ENCODE measurements at places on chromosomes 12 and 14. TPM values are rescaled to one million over a fixed set of nuclear protein-coding genes. Genes with fewer than 3 reads are reported as not detected.

- DNase-seq, result peak; percentile 14
These were observed 32.9 kb upstream of the ADGRD1 start for GRCh38 chr12:130920723-130921381.

GRCh38 chr12:68803948-68804656 lies 3.9 kb upstream of the MDM2 start:
- DNase-seq, result no peak

GRCh38 chr12:112879191-112879705 lies 27.5 kb upstream of the OAS1 start:
- no peak for DNase-seq

DNA sequence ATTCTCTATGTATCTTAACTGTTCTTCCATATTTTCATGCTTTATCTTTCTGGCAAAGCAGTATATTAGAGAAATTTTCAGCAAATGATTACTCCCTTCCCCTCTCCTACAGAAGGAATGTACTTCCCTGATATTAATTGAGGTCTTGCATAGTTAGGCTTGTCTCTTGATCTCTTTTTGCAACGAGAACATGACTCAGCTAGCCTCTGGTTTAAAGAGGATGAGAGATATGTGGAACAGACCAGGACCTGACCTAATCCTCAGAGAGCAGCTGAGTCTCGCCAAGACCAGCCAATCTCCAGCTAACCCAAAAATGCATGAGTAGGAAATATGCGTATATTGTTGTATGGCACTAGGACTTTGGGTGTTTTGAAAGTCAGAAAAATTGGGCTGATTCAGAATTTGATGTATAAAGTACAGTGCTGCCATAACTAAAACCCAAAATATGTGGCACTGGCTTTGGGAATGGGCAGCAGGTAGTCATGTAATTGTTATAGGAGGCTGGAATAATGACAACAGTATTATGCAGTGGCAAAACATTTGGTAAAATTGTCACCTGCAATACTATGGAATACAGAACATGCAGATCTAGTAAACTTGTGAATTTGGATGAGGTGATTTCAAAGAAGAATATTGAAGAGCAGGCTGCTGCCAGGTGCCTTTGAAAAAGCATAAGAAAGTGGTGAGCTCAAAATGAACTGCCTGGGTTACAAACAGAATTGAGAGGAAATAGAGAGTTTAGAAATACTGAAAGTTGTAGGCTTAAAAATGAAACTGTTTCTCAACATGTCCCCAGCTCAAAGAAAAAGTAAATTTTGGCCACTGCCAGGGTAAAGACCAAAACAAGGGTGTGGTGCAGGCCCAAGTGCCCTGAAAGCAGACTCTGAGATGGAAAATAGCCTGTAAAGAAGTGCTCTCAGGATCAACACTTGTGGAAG lies 9.3 kb upstream of the USP15 start:
- no peak for DNase-seq

DNA sequence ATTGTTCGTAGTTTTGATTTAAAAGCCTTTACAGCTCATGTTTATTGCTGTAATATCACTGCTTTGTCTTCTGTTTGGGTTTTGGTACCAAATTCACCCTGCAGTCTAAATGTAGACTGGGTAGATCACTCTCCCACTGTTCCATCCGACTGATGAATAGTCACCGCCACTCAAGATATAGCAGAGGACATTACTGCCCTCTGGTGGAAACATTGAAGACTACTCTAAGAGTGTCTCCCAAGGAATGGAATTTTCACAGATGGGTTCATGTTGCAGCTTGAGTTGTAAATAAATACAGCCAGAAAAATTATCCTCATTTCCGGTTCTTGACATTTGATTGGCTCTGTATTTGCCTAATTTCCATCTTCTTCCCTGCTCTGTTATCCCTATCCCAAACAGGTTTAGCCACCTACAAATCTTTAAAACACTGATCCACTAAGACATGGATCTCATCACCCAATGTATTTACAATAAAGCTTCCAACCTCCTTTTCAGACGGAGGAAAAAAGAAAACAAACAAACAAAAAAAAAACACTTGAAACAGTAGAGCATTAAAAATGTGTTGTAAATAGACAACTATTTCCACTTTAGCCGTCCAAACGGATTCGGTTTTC lies 198.3 kb upstream of the CPNE8 start:
- DNase-seq, result no peak

- no peak for DNase-seq
These were observed 6.4 kb upstream of the ZNF385A start for GRCh38 chr12:54390668-54391551.

DNA sequence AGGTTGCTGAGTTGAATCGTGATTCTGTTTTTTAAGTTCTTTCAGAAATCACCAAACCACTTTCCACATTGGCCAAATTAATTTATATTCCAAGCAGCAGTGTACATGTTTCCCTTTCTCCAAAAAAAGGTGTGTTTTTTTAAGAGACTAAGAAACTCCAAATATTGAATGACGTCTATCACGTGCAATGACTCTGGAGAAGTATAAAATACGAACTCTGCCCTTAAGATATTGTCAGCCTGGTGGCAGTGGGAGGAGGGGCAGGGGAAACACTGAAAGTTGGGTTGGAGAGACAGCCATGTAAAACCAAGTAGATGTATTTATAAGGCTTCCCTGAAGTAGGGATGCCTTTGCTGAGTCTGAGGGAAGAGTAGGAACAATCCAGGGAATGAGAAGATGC lies 50.1 kb upstream of the DHRS4 start:
- no peak for DNase-seq

GRCh38 chr12:122834921-122835749 lies at the start of gene HIP1R:
Gene HIP1R (plus strand): TSS chr12:122835457. CDS start chr12:122835551, 94 bp downstream.
- DNase-seq, result no peak

DNA sequence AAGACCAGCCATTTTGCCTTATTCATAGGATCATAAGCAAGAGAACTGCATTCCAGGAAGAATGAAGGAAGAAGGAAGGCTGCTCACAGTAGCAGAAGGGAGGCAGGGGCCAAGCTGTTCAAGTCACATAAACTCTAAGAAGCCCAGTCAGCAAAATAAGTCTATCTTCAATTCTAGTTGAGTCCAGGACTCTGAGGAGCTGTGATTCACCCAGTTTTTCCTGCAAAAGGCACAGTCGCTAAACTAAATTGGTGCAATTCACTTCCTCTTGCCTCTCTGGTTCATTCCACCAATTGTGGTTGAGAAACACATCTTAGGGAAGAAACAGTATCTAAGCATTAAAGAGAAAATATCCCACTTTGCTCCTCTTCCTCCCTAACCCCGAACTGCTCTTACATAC lies 9.8 kb downstream of the ZNF641 start:
- DNase-seq, result no peak

DNA sequence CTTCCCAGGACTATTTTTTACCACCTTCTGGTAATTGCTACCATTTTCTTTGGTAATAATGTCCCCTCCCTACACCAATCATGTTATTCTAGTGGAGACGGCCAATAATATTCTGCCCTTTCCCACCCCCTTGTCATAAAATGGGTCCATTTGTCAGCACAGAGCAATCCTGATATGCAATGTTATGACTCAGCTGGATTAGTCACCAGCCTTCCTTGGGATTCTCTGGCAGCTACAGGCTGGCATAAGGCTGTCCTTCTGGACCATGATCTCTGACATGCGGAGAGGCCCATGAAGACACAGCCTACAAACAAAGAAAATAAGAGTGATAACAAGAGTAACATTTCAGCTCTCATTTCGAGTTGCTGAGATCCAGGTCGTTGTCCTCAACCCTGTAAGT lies 222.0 kb upstream of the CPNE8 start:
- no peak for DNase-seq

DNA sequence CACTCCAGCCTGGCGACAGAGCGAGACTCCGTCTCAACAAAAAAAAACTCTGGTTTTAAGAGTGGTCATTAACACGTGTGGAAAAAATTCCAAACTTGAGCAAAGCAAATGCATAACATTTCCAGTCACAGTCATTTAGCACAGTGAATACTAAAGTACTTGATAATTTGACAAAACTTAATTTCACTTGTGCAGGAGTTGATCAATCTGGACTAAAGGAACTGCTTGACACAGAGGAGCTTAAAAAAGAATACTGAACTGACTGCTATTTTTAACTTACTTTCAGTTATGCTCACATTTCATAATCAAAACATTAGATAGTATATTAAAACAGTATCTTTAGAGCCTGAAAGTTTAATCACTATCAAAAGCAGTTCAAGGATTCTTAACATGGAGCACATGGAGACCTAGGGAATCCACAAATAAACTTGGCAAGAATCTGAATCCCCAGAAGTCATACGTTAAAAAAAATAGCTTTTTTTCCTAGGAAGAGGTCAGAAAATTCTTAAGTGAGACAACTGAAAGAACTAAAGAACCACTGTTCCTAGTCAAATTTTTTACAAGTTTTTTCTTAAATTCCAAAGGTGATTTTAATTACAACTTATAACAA lies 7.4 kb downstream of the UBE2N start:
- no peak for DNase-seq

GRCh38 chr12:44000309-44000952 lies 164.6 kb downstream of the TMEM117 start:
- DNase-seq, result no peak

DNA sequence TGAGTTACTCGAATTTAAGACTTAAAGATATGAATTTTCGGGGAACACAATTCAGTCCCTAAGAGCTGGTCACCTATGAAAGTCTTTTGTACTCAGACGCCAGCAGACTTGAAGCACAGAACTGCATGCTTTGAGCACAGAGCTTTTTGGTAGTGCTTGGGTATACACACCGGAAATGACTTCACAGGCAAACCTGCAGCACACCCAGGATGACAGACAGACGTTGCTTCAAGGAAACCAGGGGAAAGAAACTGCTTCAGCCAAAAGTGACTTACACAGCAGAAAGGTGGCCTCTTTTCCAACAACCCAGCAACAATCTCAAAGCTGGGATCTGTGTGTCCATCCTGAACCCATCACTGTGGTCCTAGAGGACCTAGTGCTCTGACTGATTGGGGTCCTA lies 975.1 kb downstream of the AACS start:
- DNase-seq, result no peak

- no peak for DNase-seq
These were observed 3.6 kb downstream of the ISCU start for GRCh38 chr12:108565976-108566375.

DNA sequence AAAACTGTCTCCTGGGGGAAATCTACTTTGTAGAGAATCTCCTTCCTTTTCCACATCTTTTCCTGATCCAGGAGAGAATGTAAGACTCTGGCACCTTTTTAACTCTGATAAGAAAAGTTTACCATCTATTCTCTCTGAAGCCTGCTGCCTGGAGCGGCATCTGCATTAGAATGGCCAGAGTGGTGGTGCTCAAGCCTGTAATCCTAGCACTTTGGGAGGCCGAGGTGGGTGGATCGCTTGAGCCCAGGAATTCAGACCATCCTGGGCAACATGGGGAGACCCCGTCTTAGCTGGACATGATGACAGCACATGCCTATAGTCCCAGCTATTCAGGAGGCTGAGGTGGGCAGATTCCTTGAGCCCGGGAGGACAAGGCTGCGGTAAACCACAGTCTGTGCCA lies 1.4 kb upstream of the CHFR start:
- DNase-seq, result no peak

- DNase-seq, result no peak
These were observed 30.3 kb upstream of the ESR2 start for GRCh38 chr14:64324461-64324860.

- no peak for DNase-seq
These were observed 21.8 kb downstream of the IRAK3 start for GRCh38 chr12:66210840-66211239.

GRCh38 chr12:86719381-86719780 lies 463.2 kb upstream of the MGAT4C start:
- DNase-seq, result no peak

GRCh38 chr14:42719391-42719790 lies 1112.7 kb downstream of the LRFN5 start:
- DNase-seq, result no peak

DNA sequence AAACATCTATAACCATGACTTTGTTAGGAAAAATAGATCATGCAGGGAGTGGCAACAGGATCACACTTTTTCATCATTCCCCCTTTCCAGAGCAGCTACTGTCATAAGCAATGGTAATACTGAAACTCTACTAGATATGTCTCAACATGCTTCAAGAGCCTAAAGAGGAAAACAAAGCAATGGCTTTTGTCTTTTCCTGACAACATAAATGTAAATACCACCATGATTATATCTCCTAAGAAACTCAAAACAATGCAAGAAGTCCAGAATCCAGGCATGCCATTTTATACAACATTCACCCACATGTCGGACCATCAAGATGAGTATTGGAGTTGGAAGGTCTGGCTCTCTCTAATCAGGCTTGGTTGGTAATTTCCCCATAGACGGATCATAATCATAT lies 78.7 kb downstream of the KIF21A start:
- no peak for DNase-seq

- DNase-seq, result no peak
These were observed 18.8 kb downstream of the GPR65 start for GRCh38 chr14:88023658-88024187.

The DIO2 gene
- 13.0 TPM for total RNA-seq

The TUNAR gene
- total RNA-seq, result not detected

The TCL1B gene
- total RNA-seq, result not detected

The NRIP2 gene
- total RNA-seq, result 8.1 TPM

The WNT1 gene
- not detected for total RNA-seq

The CIROP gene
- not detected for total RNA-seq

The CLEC6A gene
- total RNA-seq, result not detected

The BBOF1 gene
- total RNA-seq, result 4.7 TPM

The LRP1-AS gene
- total RNA-seq, result not detected

The SRGAP1 gene
- total RNA-seq, result 24.1 TPM

Data from thoracic aorta (tissue), 2 donors.